IMR-90 (cell line): ENCODE measurements at places on chromosomes 1 and 21. TPM values are rescaled to one million over a fixed set of nuclear protein-coding genes. Genes with fewer than 3 reads are reported as not detected.

ZNF669 gene
- polyA plus RNA-seq: 3.4 and 3.8 TPM in 2 replicates

- H3K4me1 ChIP-seq: no peaks in the 10 kb centered on the region
- no peak overlapping the region for H3K27ac ChIP-seq
- H3K36me3 ChIP-seq: no peaks in the 10 kb centered on the region
- H3K27me3 ChIP-seq: no peaks in the 10 kb centered on the region
- no peak for DNase-seq
Observed at GRCh38 chr1:51541313-51542050, 22.4 kb upstream of the EPS15 start.

DNA sequence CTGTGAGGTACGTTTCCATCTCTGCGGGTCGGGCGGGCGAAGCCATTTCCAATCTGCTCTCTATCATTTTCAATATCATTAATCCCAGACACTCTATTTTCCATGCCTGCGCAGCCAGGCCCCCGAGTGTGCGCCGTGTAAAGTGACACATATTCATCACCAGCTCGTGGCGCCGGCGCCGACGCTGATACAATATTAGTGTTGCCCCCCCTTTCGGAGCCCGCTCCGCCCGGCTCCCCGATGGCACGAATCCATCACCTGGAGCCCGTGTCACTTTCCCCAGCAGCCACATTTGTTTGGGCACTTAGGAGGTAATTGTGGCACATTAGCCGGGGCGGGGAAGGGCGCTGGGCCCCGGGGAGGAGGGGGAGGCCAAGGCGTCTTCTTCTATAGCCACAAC is 33.7 kb upstream of the DMBX1 start:
- H3K27me3 ChIP-seq: peaks cover 81% of the 10 kb centered on the region
- no peak for DNase-seq
- no peak overlapping the region for H3K4me3 ChIP-seq
- H3K36me3 ChIP-seq: no peaks in the 10 kb centered on the region

GRHL3 gene
- polyA plus RNA-seq: not detected in 2 replicates

DNA sequence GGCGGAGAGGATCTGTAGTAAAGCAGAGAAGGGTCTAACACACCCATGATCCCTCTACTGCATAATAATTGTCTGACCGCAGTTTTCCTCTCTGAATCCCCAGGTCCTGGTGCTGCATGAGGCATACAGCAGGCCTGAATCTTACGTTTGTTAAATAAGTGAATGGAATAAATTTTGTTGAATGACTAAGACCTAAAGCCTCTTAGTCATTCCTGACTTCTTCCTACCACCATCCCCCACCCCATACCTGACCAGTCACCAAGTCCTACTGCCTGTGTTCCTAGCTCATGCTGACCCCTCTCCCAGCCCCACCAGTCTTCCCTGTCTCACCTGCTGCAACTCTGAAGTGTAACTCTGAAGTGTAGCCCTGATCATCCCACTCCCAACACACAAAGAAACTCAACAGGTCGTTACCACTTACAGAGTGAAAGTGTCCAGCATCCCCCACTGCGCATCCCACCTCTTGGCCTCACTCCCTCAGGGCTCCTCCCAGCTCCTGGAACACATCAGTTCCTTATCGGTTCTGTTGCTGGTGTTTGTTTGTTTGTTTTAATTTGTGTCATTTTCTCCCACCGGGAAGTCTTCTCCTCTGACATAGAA is 9.7 kb downstream of the GJA5 start:
- no peak overlapping the region for H3K4me3 ChIP-seq
- H3K4me1 ChIP-seq: no peaks in the 10 kb centered on the region
- no peak overlapping the region for H3K27ac ChIP-seq
- H3K27me3 ChIP-seq: no peaks in the 10 kb centered on the region; the same call in 1 of the 2 replicates
